ENCODE measurements at places on chromosomes 6 and 20.

GRCh38 chr6:151239603-151240035 is at the start of gene AKAP12:
AKAP12 (plus strand) TSS chr6:151239967; CDS start chr6:151240563, 596 bp downstream.
- no peak for DNase-seq

DNA sequence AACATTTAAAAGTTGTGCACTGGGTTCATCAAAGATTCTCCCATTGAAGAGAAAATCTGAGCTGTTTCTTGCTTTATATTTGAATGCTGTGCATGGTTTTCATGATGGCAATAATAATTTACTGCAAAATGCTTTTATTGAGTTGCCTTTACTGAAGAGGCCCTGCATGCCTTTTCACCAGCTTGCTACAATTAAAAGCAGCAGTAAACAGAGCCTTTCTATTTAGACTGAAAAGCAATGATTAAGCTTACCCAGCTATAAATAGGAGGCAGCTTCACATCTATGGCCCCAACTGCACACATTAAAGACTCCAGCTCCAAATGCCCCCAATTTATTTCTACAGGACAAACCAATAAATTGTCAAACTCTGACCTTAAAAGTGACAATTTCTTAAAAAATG is 70.3 kb downstream of the ANKEF1 start:
- DNase-seq: no peak

DNA sequence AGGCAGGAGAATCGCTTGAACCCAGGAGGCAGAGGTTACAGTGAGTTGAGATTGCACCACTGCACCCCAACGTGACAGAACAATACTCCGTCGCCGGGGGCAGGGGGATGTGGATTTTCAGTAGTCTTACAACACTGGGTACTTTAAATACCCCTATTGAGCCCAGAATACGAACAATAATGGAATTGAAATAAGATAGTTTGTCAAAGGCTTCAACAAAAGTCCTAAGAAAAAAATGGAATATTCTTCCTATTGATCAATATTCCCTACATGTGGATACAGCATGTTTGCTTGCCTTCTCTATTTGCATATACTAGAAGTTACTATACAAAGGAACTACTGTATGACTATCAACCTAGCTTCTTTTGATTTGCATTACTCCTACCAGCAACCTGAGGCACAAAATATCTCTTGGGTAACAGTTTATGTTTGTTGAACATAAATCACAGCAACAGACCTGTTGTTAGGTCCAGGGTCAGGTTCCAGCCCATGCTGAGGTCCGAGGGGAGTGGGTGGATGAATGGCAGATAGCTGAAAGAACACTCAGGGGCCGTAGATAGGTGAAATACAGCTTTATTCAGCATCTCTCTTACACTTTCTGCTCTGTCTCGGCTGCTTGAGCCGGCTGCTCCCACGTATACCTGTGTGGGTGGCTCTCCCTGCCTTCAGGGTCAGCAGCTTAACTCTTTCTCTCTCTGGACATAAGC is 23.8 kb downstream of the MAN1A1 start:
- no peak for DNase-seq

DNA sequence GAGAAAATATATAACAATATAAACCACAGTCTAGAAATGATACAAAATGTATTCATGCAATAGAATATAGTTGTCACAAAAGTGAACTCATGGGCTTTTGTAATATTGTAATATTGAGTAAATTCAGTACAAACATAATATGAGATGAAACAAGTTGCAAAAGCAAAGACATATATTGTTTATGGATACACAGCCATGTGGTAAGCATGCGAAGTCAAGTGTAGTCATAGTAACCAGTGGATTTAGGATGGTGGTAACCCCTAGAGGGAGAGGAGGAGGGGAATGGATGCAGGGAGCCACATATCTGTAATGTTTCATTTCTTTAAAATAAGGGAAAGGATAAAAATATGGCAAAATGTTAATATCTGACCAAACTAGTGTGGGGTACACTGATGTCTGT is 47.3 kb downstream of the ARMC2 start:
- DNase-seq: peak; percentile 70

- DNase-seq: no peak
These were observed 32.7 kb downstream of the TGM2 start for GRCh38 chr20:38132156-38132909.

GRCh38 chr6:10421158-10421920 is 6.5 kb upstream of the TFAP2A start:
- DNase-seq: no peak

DNA sequence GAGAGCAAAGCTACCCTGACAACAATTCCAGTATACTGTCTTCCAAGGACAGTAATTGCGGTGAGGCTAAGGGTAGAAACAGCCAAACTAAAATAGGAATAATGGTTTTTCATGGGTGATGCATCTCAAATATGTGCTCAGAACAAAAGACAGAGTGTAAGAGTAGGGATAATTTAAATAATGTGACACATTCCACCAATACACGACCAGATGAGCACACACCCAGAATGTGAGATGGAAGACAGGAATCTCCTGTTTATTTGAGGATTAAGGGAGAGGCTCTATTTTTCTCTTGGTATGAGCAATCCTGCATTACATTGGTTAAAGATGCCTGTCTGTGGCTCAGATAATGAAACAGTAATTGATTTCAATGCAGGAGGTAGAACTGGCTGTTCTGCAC is 292.9 kb upstream of the ZFP64 start:
- DNase-seq: no peak

- DNase-seq: peak; percentile 18
These were observed 153.6 kb downstream of the NFATC2 start for GRCh38 chr20:51388756-51389542.

DNA sequence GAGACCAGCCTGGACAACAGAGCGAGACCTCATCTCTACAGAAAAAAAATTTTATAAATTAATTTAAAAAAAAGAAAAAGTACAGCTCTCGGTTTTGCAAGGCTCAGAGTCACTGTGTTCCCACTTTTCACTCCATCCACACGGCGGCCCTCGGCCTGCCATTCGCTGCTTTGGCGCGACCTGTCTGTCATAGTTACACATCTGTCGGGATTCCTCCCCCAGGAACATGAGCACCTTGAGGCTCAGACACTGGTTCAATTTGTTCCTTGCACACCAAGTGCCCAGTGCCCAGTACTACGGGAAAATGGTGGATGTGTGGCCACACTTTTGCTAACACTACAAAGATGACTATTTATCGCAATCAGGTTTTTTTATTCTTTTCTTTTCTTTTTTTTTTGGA is 8.4 kb downstream of the CTSZ start:
- DNase-seq: no peak

DNA sequence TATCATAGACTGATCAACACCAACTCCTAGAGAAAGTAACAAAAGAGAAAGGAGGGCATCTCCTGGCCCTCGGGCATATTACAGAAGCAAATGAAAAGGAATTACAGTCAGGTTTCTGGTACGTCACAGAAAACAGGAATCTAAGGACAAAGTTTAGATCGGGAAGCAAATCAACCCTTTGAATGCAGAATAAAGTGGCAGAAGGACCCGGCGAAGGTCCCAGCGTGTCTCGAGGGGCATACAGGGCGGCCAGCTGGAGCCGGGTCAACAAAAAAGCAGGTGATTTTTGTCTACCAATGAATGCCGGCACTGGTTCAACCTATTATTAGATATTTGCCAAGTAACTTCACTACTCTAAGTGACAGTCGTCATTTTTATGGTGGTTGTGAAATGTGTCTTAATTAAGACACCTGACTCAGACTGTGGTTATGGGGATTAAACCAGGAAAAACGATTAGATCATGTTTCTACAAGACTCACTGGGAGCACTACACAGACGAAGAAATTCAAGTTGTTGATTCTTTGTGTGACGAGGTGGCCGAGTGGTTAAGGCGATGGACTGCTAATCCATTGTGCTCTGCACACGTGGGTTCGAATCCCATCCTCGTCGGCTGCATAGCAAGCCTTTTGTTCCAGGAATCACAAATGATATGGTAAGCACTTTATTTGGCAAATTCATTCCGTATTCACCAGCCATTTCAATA is 12.4 kb upstream of the ZSCAN9 start:
- peak; percentile 74 for DNase-seq
